ENCODE measurements at places on chromosomes 16 and 17.

DNA sequence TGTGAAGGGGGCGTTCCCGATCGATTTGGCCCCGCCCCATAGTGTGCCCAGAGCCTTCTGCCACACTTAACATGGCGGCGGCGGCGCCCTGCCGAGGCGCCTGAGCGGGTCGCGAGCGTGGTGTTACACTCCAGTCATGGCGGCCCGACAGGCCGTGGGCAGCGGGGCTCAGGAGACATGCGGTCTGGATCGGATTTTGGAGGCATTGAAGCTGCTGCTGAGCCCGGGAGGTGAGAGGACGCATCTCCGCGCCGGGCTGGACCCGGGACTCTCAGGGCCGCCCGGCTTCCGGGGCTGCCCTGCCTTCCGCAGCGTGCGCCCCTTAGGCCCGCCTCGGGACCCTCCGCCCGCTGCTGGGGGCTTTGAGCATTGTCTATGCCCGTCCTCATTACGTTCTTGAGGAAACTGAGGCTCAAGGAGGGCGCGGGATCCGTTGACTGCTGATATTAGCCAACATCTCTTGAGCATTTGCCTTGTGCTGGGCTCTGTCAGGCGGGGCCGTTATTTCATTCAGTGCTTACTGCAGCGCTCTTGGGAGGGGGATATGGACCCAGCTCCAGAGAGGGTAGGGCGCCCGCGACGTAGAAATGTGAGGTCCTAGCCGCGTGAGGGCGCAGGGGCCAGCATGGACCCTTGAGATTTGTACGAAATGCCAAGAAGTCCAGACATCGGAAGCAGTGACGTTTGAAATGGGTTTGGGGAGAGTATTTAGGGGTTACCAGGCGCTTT is at the start of gene TANGO6:
Gene TANGO6, plus strand, starts transcription at position 50 of the 729 bp plus-strand sequence. Its CDS starts 87 bp downstream, at position 137.
- peak; percentile 62 for DNase-seq

DNA sequence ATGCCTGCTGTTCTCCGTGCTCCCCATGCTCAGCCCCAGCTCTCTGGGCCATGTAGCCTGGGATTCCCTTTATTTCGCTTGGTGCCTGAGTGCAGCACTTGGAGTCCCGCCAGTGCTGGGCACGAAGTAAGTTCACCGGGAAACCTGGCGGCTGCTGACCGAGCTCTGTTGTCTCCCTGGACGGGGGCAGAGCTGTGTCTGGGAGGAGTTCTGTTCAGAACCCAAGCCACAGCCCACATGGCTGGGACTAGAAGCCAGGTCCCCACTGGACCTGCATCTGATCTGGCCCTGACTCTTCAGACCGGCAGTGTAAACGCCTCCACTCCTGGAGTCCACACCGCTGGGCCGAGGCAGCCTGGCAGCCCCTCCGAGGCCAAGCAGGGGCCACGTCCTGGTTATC is 37.5 kb upstream of the CIBAR2 start:
- no peak for DNase-seq

DNA sequence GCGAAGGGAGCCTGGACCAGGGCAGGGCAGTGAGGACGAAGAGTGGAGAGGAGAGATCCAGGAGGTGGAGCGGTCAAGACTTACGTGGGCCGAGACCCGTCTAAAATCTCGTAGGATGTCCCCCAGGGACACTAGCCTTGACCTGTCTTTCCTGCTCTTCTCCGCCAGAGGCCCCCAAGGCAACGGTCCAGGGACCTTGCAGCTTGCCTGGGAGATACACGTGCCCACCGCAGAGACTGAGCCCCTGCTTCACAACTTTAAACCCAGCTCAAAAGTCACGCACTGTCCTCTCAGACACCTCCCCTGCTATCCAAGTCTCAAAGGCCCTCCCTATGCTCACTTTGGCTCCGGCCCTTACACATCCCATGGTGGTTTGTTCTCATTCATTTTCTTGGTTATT is 9.4 kb downstream of the TIGD7 start:
- no peak for DNase-seq

- no peak for DNase-seq
Measured at GRCh38 chr16:89303617-89304016, 86.1 kb downstream of the ZNF778 start.

GRCh38 chr17:59330053-59330942 is 1.2 kb upstream of the YPEL2 start:
- peak; percentile 39 for DNase-seq

GRCh38 chr16:64312980-64313379 is 808.9 kb downstream of the CDH11 start:
- DNase-seq, result no peak

GRCh38 chr17:14268264-14268663 is 31.6 kb upstream of the CDRT15 start:
- no peak for DNase-seq

- DNase-seq, result no peak
Measured at GRCh38 chr17:78783711-78784324, 1.7 kb upstream of the CYTH1 start.

DNA sequence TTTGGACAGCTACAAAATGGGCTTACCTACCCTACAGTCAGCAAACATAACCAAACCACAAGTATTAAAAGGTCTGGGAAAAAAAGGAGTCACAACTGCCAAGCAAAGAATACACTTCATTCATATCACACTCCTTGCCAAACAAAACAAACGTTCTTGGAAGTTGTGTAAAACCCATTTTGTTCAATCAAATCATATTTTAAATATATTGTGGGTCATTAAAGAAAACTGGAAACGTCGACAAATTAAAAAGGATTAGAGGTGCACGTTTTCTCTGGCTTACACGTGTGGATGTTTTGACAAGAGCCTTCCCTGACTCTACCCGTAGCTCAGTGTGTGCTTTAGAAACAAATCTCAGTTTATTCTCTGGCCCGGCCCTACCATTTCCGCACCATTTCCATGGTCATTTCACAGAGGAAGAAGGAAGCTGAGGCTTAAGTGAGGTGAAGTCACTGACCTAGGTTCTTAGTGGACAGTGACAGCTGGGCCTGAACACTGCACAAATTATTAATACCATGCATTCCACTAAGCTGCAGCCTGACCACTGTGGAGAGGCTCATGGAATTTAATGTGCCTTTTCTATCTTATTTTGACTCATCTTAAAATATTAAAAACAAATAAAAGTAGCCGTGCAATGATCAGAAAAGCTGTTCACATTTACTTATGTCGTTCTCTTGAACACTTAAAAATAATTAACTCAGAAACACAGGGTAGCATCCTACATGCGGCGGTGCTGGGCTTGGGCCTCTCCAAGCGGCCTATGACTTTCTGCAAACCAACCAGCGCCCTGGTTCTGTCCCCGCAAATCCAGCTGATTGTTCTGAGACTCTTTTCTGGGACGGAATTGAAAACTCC is 968 bp downstream of the CEP112 start:
- peak; percentile 37 for DNase-seq

- DNase-seq, result peak; percentile 17
Measured at GRCh38 chr16:84453061-84453752, 51.3 kb downstream of the MEAK7 start.

- DNase-seq, result no peak
Measured at GRCh38 chr16:63925221-63925620, 1196.6 kb downstream of the CDH11 start.

DNA sequence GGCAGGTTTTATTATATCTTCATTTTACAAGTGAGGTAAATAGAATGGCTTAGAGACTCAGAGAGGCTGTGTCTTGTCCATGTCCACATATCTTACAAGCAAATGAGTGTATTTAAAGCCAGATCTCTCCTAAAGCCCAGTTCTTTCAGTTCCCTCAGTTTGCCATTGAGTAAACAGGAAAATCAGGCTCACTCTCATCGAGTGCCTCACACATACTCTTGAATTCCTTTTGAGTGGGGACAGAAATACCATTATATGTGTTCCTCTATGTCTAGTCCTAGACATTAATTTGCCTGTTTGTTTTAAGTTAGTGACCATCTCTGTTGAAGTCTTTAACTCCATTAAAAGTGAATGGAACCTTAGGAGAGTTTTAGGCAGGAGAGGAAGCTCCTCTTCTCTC is 40.1 kb downstream of the BPTF start:
- DNase-seq, result no peak

- DNase-seq, result no peak
Measured at GRCh38 chr17:21248500-21248899, 4.7 kb downstream of the NATD1 start.

DNA sequence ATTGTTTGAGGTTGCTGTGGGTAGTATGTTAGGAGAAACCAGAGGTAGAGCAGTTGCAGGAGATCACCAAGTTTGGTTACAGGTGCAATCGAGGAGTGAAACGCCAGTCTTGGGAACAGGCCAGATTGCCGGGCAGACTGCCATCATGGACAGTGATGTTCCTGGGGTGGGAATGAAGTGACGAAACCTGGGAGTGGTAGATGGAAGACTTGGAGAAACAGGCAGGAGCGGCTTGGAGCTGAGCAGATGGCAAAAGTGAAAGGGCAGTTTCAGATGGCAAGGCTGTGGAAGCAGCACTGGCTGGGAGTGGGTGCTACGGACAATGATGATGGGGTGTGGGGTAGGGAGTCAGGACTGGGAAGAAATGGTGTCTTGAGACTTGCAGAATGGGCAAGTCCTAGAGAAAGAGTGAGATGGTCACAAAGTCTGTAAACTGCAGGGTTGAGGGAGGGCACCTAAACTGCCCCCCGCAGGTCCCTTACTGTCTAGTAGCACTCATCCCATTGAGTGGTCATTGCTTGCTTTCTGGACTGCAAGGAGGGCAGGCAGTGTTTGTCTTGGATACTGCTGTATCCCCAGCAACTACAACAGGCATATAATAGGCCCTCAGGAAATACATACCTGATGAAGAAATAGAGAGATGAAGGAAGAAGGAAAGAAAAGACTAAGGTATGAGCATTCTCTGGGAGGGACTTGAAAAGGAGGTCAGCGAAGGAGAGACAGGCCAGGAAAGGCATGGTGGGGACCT is 29.5 kb upstream of the ULK2 start:
- DNase-seq, result no peak
